ENCODE measurements at places on chromosomes 5 and 9. TPM values are rescaled to one million over a fixed set of nuclear protein-coding genes. Genes with fewer than 3 reads are reported as not detected.

- DNase-seq: no peak
These were observed 277.2 kb upstream of the MPDZ start for GRCh38 chr9:13556656-13557055.

GRCh38 chr5:127101935-127102334, 28.6 kb upstream of the C5orf63 start:
- DNase-seq: no peak

DNA sequence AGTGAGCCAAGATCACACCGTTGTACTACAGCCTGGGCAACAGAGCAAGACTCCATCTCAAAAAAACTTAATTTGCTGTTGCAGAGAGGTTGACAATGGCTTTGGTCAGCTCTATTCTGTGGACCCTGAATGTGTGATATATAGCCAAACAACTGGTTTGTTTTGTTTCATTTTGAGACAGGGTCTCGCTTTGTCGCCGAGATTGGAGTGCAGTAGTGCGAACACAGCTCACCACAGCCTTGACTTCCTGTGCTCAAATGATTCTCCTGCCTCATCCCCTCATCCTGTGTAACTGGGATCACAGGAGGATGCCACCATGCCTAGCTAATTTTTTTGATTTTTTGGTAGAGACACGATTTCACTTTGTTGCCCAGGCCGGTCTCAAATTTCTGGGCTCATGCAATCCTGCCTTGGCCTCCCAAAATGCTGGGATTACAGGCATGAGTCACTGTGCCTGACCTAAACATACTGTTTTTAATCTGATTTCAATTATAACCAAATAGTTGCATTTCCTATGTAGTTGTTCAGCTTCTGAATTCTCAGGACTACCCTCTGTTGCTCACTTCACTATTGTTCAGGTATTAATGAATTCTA, 9.8 kb downstream of the RNF183 start:
- no peak for DNase-seq

- DNase-seq: no peak
These were observed 599 bp downstream of the MLLT3 start for GRCh38 chr9:20621471-20622329.

Gene SLC36A3
- total RNA-seq: not detected

Gene CYSRT1
- 5.1 TPM for total RNA-seq

Gene PDLIM7
- total RNA-seq: 215 TPM

Gene NPR2
- 2.1 TPM for total RNA-seq

Gene HTR1A
- total RNA-seq: not detected

Gene DAB2IP
- total RNA-seq: 19.1 TPM
